ENCODE measurements at places on chromosomes 2 and 18. TPM values are rescaled to one million over a fixed set of nuclear protein-coding genes. Genes with fewer than 3 reads are reported as not detected.

NDUFAF7 gene
- polyA plus RNA-seq = 30.7 TPM

DNA sequence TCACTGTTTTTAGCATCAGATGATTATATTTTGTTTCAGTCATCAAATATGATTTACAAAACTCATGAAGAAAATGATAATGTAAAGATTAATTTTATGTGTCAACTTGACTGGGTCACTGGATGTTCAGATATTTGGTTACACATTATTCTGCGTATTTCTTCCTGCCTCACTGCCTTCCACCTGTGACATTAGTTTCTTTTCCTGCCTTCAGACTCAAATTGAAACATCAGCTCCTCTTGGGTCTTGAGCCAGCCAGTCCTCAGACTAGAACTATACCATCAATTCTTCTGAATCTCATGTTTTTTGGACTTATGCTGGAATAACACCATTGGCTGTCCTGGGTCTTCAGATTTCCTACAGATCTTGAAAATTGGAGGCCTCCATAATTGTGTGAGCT, 96.7 kb downstream of the ZNF385B start:
- DNase-seq = no peak

GRCh38 chr18:41532344-41533086, 422.5 kb upstream of the PIK3C3 start:
- DNase-seq = no peak

FSIP2 gene
- 1.1 TPM for polyA plus RNA-seq

SOWAHC gene
- 12.1 TPM for polyA plus RNA-seq

DNA sequence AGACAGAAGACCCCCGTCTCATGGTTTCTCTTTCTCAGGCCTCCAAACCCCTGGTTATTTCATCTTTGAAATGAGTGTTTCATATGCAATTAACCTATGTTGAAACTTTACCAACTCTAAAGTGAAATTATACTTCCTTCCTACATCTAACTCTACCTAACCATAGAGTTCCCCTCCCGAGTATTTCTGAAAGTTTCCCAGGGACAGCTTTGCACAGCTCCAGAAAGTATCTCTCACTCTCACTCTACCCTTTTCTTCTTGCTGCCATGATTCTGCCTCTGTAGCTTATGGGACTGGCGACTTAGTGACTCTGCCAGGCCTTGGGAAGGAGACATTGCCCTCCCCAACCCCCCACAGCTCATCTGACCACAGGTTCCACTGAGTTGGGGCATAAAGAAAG, 107.9 kb downstream of the B3GNT2 start:
- no peak for DNase-seq

AMER3 gene
- not detected for polyA plus RNA-seq

- no peak for DNase-seq
These were observed 537.5 kb downstream of the MBD2 start for GRCh38 chr18:53686965-53687364.

- DNase-seq = no peak
These were observed 661.6 kb downstream of the PLCL1 start for GRCh38 chr2:198465970-198466369.

- DNase-seq = no peak
These were observed 389.3 kb upstream of the MYT1L start for GRCh38 chr2:2720351-2720750.

DNA sequence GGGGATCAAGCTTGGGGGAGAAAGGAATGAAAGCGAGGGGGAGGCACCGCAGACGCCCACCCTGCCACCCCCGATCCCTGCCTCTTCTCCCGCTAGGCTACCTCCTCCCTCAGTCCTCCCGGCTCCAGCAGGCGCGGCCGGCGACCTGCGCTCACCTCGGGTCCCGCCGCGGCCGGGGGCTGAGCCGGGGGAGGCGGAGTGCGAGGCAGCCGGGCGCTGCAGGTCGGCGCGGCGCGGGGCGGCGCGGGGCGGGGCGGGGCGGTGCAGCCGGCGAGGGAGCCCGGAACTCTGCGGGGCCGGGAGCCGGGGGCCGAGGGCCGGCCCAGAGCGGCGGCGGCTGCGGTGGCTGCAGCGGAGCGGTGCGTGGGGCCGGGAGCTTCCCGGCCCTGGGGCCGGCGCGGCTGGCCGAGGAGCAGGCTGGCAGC, 477 bp downstream of the ACVR1 start:
- DNase-seq = peak; percentile 93

RAB1A gene
- polyA plus RNA-seq = 173 TPM

DLX1 gene
- polyA plus RNA-seq = not detected

DNA sequence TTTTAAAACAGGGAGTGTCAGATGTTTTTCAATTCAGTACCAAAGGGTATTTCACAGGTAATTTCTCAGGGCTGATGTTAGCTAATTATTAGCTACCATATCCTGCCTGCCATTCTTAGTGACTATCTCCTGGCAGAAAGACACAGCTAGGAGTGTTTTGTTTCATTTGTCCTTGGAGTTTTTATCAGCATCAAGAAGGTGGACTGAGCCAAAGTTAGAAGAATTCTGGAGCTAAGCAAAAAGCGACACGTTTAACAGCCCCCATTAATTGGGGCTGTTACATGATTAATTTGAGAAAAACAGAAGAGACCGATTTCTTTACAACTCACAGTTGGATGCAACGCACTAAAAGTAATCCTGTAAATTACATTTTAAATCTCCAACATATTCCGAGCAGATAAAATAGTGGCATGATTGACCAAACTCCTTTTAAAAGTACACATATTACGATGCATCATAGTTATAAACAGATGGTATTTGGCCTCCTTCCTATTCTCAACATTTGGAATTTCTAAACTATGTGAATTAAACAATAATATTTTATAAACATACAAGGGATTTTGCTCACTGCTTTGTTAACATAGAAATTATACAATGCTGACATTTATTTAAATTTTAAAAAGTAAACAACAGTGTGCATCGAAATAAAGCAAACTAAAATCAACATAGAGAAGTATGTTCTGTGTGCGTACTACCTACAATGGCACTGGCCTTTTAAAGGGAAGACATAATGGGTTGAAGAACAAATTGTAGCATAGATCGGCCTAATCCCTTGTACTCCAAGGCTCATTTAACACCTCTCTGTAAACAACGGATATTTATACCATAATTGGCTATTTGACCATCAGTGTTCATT, 585.1 kb downstream of the ZEB2 start:
- DNase-seq = peak; percentile 60

- DNase-seq = no peak
These were observed 104.0 kb downstream of the HIBCH start for GRCh38 chr2:190215620-190216019.

DNA sequence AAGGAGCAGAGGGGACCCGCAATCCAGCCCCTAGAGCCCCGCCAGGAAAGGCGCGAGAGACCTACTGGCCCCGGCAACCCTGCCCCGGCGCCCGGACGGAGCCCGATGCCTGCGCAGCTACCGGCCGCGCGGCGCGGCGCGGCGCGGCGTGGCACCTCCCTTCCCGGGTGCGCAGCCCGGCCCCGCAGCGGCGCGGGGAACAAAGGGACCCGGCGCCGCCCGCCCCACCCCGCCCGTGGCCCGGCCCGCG, 307 bp downstream of the CDH2 start:
- DNase-seq = no peak

DNA sequence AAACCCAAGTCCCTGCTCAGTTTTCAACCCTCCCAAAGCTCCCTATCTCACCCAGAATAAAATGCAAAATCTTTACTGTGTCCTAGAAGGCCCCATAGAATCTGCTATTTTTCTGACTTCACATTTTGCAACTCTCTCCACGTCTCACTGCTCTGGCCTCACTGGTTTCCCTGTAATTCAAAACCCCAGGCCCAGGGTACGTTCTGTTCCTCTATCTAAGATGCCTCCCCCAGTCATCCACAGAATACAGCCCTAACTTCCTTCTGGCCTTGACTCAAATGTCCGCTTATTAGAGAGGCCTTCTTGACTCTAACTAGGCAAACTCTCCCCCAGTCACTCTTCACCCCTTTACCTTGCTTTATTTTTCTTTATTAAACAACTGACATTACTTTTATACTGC, 42.0 kb downstream of the FAM161A start:
- DNase-seq = no peak

GRCh38 chr2:8441986-8442385, 239.9 kb upstream of the ID2 start:
- DNase-seq = no peak

DNA sequence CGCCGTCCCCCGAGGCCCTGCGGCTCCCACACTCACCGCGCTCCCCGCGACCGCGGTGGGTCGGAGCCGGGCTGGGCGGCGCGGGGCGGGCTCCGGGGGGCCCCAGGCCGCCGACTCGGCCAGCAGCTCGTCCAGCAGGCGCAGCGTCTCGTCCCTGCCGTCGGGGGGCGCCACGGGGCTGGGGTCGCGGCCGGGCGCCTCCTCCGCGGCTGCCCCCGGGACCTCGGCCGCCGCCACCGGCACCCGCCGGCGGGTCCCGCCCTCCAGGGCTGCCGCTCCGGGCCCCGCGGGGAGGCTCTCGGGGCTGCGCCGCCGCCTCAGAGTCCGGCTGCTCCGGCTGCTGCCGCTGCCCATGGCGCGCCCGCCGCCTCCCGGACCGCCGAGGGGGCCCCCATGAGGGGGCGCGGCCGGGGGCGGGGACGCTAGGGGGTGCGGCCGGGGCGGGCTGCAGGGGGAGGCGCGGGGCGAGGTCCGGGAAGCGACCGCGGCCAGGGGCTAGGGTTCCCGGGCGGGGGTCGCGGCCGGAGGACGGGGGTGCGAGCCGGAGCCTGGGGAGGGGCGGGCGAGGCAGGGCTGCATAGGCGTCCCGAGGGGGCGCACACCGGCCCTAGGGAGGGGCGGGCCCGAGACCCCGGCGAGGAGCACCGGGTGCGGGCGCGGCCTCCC, at the start of gene CYS1:
Gene CYS1, minus strand, starts transcription at position 542 of the 666 bp plus-strand sequence. Its CDS starts 188 bp downstream, at position 354.
- DNase-seq = peak; percentile 81

- DNase-seq = no peak
These were observed 322.6 kb downstream of the AFF3 start for GRCh38 chr2:99819766-99820165.

GRCh38 chr2:20221555-20221973, 3.4 kb downstream of the SDC1 start:
- DNase-seq = no peak

DNA sequence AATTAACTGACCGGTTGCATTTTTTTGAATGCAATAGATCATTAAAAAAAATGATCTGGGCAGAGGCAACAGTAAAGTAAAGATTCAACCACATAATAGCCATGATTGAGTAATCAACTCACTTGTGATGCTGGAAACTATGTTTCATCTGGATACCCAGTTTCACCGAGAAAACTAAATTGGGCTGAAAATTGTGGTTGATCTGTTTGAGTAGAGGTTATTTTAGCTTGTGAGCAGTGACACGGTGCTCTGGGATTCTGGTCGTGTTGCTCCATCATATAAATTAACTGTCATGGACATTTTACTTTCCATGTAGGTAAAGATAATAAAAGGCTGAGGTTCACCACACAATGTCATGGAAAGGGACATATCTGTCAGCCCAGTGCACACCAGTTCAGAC, 58.7 kb downstream of the CD226 start:
- DNase-seq = no peak

EDAR gene
- polyA plus RNA-seq = 8.1 TPM

DNA sequence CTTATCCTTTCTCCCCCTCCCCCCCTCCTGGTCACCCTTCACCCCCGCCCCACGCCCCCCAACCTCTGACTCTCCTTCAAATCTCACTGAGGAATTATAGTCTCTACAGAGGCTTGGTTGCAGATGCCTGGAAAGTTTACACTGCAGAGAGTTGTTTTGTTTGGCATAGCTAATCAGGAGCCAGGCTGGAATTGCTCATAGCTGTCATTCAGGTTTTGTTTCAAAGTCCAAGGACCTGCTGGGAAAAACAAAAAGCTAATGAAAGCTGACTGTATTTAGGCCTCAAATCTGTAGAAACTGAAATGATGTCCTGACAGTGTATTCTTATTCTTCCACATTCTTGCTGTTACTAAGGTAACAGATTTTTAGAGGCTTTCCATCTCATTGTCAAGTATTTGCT, 22.6 kb downstream of the GREB1L start:
- no peak for DNase-seq

DNA sequence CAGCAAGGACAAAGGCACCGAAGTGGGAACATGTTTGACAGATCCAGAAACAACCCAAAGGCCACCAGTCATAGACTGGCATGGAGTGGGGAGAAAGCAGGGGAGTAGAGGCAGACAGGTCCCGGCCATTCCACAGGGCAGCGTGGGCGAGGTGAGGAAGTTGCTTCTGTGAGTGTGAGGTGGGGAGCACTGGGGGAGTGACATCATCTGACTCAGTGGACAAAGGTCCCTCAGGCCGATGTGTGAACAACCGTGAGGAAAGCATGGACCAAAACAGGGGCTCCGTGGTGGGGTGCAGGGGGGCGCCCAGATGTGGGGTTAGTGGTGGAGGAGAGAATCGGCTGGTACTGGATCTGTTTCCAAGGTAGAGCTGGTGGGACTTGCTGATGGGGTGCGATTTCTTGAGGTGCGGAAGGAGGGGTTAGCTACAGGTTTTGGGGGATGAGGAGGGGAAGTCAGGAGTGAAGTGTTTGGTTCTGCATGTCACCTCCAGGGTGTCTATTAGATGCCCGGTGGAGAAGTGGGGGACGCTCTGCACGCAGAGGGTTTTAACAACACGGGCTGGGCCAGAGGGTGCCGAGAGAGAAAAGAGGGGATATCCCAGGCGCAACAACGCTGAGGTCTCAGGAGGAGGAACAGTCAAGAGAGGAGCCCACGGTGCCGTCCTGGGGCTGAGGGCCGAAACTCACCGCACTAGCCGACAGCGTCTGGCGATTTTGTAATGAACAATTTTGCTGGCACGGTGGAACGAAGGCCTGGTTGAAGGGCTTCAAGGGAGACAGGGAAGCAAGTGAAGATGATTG, 2.5 kb upstream of the SFT2D3 start:
- no peak for DNase-seq

- DNase-seq = no peak
These were observed 37.3 kb downstream of the CYP1B1 start for GRCh38 chr2:38038682-38039081.

LCT gene
- polyA plus RNA-seq = 0.07 TPM

KIF5C gene
- 27.1 TPM for polyA plus RNA-seq

DNA sequence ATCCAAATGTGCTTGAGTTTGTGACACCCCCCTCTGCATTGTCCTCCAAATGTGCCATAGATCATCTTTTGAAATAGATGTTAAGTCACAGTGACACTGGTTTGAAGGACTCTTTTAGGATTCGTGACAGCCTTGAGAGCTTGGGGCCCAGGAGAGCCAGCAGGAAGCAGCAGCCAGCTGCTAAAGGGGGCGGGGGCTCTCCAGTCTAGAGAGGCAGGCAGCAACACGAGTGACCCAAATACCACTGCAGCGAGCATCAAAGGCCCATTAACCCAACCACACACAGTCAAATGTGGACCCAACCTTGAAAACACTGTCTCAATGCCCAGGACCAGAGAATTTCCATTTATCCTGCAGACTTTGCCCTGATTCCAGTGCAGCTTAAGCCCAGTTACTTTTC, 75.6 kb downstream of the ZBTB7C start:
- DNase-seq = peak; percentile 35

DNA sequence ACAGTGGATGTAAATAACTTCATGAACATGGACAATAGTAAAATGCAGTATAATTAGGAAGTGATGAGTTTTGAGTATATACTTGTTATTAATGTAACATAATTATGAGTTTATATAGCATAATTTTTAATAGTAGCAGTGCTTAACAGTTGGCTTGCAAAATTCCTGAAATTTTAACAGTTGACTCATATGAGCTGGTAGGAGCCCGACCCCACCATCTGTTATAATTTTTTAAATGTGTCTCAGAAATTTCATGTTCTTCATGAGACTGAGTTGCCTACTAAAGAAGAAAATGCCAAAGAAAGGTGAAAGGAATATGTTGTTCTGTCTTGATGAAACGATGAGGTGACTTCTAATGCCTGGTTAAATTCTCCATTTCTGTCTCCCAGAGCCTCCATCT, 62.6 kb downstream of the ITGB1BP1 start:
- no peak for DNase-seq

RAPGEF4 gene
- 16.0 TPM for polyA plus RNA-seq

ALLC gene
- polyA plus RNA-seq = not detected

TMEM163 gene
- polyA plus RNA-seq = 15.9 TPM
